Fibroblast of pulmonary artery (primary cell): ENCODE measurements at places on chromosomes 2 and 18.

GRCh38 chr18:11482271-11482670 is 127.1 kb upstream of the SLC35G4 start:
- DNase-seq: peak; percentile 6

DNA sequence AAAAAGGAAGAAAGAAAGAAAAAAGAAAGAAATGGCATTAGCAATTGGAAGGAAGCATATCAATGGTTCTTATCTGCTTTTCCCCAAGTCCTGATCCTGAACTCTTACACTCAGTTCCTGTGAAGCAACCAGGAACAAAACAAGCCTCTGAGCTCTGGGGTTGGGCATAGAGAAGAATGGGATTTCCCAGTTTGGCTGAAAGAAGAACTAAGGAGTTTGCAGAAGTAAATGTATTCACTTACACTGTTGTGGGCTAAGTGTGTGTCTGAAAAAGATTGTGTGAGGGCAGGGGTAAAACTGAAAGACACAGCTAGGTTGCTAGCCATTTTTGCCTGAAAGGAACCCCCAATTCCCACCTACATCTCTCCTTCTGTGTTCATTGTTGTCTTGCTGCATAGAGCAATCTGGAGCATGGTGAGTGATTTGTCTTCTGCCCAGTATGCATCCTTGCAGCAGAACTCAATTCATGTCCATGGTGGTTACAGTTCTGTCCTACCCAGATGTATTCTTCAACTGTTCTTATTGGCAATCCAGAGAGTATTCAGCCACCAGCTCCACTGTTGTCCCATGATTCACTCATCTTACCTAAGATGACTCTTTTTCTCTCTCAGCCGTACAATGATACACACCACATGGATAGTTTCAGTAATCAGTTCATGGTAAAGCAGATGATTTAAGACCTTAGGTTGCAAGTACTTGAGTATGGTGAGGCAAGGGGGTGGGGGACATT is 348.7 kb downstream of the ARHGAP15 start:
- DNase-seq: peak; percentile 39

DNA sequence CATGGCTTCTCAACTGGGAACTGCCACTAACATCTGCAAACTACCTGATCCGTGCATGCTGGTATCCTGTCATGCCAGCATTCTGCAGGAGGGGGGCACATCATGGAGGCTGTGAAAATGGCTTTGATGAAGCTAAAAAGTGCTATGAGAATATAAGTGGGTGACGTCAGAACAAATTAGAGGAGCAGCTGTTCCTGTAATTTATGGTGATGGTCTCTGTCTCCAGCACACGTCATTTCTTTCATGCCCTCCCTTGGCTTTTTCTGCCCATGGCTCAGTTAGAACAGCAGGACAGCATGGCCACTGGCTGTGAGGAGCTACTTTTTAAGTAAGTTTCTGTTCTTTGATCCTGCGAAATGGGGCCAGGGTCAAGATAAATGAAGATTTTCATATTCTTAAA is 466.3 kb downstream of the THSD7B start:
- DNase-seq: no peak

DNA sequence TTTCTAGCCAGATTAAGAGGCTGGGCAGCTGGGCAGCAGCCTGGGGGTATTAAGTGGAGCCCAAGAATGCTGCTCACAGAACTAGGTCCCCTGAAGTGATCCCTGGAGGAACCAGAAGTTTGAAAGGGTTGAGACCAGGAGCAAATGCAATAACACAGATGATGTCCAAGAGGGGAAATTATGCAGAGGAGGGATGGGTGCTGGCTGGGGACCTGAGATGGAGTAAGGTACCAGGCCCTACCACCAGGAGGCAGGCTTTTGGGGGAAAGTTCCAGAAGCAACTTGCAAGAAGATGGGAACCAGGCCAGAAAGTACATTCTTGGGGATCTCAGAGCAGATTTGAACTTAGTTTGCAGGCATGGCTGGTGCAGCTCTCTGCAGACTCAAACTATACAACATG is 175.1 kb downstream of the NCK2 start:
- peak; percentile 61 for DNase-seq

- no peak for DNase-seq
Observed at GRCh38 chr2:877747-878146, 72.9 kb upstream of the SNTG2 start.

DNA sequence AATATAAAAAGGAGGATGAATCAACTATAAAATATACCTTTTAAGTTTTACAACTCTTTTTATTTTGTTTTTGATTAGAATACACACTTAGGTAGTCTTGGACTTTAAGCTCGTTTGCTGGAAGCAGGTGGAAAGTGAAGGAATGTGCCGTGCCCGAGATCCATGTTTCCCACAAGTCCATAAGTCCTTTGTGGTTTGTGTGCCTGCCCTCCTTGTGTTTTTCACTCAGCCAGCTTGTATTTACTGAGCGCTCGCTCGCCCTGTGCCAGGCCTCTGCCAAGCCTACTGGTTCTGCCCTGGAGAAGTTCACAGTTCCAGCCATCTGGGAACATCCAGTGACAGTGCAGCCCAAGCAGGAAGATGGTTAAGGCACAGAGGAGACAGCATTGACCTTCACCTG is 142.6 kb downstream of the MGAT5 start:
- DNase-seq: no peak

DNA sequence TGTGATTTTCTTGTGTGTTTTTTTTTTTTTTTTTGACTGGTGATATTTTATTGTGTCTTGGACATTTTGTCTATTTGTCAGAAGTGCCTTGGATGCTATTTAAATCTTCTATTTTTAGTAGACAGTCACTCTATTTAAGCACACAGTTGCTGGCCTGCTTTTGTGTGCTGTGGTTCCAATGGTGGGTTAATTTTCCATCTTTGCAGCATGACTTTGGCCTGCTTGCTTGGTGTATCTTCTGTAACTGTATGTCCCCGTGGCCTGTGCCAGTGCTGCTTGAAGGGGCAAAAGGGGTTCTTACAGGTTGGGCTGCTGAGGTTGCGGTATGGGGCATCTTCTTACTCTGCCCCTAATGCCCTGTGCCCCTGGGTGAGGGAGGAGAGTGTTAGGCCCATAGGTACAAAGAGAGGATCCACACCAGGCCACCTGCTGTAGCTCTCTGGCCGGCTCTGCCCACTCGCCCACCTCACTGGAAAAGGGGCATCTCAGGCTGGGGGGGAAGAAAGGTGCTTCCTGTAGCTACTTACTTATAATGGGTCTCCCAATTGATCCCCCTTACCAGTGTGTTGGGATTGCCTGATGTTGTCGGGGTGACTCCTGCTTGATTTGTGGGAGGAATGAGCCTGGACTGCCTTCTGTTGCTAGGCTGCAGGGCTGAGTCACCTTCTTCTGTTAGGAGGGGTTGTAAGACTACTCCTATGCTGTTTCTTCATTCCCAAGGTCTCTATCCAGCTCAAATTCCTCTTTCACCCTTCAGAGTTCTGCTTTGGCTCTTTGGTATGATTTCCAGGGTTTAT is 490.0 kb upstream of the HS6ST1 start:
- peak; percentile 60 for DNase-seq

- DNase-seq: no peak
Observed at GRCh38 chr2:26580751-26581150, 60.4 kb downstream of the CIB4 start.

DNA sequence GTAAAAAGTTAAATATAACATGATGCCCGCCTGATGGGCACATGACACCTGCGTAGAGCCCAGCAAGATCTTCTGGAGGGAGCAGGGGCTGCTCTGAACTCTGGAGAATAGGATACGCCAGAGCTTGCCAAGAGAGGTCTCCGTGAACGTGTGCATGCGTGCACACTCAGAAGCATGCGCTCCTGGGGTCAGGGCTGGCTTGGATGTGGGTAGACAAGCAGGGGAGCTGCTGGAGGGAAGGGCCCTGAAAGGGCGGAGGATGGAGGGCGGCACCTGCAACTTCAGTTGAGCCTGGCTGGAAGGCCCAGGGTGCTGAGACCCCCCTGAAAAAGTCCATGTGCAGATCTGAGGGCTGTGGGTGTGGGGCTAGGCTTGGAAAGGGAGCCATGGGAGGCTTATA is 828.4 kb upstream of the SALL3 start:
- no peak for DNase-seq

GRCh38 chr2:146818122-146818521 is 1026.7 kb upstream of the ACVR2A start:
- peak; percentile 39 for DNase-seq

- no peak for DNase-seq
Observed at GRCh38 chr2:207103132-207103531, 62.6 kb downstream of the KLF7 start.

DNA sequence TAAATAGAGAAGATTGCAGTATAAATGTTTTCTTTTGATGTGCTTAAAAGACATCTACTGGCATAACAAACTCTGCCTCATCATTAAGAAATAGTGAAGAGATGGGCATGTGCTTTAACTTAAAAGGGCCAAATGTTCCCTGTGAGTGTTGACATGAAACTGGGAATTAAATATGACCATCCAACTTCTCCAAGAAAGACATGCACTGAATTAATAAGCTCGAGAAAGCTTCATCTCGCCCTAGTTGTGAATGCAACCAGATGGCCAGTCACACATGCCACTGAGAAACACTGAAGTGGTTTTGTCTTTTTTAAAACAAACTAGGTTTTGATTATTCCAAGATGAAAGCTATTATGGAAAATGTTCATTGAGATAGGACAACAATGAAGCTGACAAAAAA is 479.2 kb downstream of the RIT2 start:
- DNase-seq: no peak

DNA sequence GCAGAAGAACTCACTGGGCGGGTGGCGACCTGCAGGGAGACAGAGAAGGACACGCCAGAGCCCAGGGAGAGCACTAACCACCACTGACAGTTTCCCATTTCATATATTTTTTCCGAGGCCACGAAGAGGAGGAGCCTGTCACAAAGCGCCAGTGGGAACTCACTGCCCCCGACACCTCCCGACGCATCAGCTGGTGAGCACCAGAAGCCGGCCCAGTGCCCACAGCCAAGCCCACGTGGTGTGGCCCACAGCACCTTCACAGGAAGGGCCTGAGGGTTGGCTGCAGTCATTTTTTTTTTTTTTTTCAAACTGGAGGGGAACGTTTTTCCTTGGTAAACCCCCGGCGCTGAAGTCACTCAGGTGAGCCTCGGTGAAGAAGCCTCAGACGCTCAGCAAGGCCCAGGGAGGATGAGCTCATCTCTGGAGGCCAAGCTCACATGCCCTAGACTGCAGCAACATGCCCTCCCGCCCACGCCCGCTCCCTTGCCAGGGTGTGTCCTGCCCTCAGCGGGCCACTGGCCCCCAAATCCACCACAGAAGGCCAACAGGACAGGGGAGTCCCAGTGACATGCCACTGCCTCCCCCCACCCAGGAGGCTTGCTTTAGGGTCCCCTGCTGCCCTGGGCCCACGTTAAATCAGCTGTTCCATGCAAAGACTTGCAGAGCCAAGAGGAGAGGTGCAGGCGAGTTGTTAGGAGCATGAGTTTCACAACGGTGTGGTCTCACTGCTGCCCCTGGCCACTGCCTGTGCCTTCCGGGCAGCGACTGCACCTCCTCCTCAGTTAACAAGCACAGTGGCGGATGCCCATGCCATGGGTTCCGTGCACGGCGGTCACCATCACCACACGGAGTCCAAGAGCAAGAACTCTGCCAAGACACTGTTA is 68.1 kb downstream of the PARD6G start:
- DNase-seq: no peak

- DNase-seq: no peak
Observed at GRCh38 chr18:78625847-78626246, 353.8 kb upstream of the SALL3 start.

GRCh38 chr2:119240311-119241204 is 16.9 kb downstream of the STEAP3 start:
- DNase-seq: peak; percentile 48

- DNase-seq: no peak
Observed at GRCh38 chr2:3171564-3172264, 205.9 kb downstream of the EIPR1 start.

DNA sequence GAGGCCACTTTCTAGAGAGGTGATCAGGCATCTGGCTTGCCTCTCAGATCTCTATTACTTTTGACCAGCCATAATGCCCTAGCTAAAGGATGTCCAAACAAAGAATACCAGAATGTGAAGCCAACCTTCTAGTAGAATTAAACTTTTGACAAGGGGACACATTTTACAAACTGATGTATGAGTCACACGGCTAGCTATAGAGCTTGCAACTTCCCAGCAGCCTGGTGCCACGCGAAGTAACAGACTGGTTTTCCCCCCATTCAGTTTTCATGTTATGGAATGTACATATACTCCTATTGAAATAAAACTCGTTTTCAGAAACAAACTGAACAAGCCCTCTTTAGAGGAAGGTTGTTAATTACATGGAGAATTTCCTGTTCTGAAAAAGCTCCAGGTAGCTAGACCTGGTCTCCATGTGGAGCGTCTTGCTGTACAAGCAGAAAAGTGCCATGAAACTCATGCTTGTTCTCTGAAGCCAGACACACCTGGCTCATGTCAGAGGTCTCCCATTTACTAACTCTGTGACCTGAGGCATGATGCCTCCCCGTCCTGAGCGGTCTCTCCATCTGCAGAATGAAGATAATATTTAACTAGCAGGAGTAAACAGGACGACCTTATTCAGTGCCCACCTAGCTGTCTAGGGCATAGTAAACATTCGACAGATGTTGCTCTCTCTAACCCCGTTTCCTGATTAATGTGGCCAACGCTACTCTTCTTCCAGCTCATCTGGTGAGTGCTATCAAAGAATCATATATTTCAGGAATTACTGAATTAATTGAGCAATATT is 81.5 kb upstream of the MAP3K20 start:
- DNase-seq: no peak

- peak; percentile 38 for DNase-seq
Observed at GRCh38 chr2:240278661-240279060, 138.2 kb upstream of the OTOS start.

GRCh38 chr18:12278215-12278671 is 24.1 kb downstream of the CIDEA start:
- peak; percentile 26 for DNase-seq

GRCh38 chr2:42925742-42926433 is 133.5 kb upstream of the HAAO start:
- no peak for DNase-seq

DNA sequence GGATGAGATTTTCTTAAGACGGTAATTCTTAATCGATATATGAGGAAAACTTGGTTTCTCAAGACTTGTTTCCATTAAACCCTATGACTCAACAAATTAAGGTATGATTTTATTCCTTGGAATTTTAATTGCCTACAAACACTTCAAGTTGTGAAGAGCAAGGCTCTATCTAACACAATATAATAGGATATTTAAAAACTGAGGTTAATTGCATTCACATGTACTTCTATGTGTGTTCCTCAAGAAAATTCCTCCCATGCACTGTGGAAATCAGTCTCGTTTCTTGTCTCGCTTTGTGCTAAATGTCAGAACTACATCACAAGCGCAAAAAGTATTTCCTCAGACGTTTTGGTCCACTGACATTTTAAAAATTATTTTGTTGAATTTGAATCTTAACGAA is 109.6 kb upstream of the UNC80 start:
- DNase-seq: no peak

DNA sequence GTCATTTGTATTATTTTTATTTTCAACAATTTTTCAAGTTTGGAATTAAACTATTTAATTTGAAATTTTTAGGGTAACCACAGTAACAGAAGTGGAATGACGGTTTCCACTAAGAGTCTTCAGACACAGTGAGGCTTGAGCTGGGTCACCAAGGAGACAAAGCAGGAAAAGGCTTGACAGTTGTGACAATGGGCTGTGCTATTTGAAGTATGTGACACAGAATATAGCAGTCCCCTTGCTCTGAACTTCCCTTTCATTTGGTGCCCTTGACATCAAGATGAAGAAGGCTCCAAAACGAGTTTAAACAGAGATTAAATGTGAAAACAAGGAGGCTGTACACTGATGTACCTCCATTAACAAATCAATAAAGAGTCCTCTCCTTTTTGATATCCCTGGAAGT is 265.4 kb upstream of the DLGAP1 start:
- DNase-seq: no peak

- no peak for DNase-seq
Observed at GRCh38 chr2:85684806-85685205, 9.4 kb upstream of the GNLY start.

- DNase-seq: no peak
Observed at GRCh38 chr2:182818925-182819324, 47.5 kb downstream of the FRZB start.
